ENCODE measurements at places on chromosomes 4 and X. TPM values are rescaled to one million over a fixed set of nuclear protein-coding genes. Genes with fewer than 3 reads are reported as not detected.

The ENPP6 gene
- polyA plus RNA-seq, result not detected

The C4orf36 gene
- 2.0 TPM for polyA plus RNA-seq

The TMEM255A gene
- 7.6 TPM for polyA plus RNA-seq

The ABLIM2 gene
- 14.9 TPM for polyA plus RNA-seq

The AKAP4 gene
- not detected for polyA plus RNA-seq

The DKK2 gene
- 0.33 TPM for polyA plus RNA-seq

The ZFP42 gene
- polyA plus RNA-seq, result not detected

The MAGEA1 gene
- polyA plus RNA-seq, result not detected

The SPANXA2 gene
- polyA plus RNA-seq, result not detected

The TDO2 gene
- not detected for polyA plus RNA-seq

The EPGN gene
- polyA plus RNA-seq, result not detected

The CTAG2 gene
- polyA plus RNA-seq, result not detected

The ZNF157 gene
- polyA plus RNA-seq, result 3.5 TPM

The PF4V1 gene
- not detected for polyA plus RNA-seq

The MAGEB1 gene
- not detected for polyA plus RNA-seq

The UGT2B15 gene
- polyA plus RNA-seq, result not detected

The TXK gene
- not detected for polyA plus RNA-seq

The KDM6A gene
- polyA plus RNA-seq, result 25.1 TPM

The KLHL13 gene
- polyA plus RNA-seq, result 15.7 TPM

The BMP3 gene
- 1.5 TPM for polyA plus RNA-seq

The STAP1 gene
- not detected for polyA plus RNA-seq

The SPANXC gene
- polyA plus RNA-seq, result not detected

The SMIM31 gene
- polyA plus RNA-seq, result not detected

The TCP11X2 gene
- polyA plus RNA-seq, result 0.12 TPM

The GAB3 gene
- 0.06 TPM for polyA plus RNA-seq

Data from neural cell (in vitro differentiated cells).